Activated naive CD4-positive, alpha-beta T cell treated with anti-CD3 and anti-CD28 coated beads, Interleukin-2, amount 50 U/mL, for 72 hours (primary cell): ENCODE measurements at places on chromosomes 3 and 15.

GRCh38 chr3:45021524-45022297 is 4.4 kb upstream of the CLEC3B start:
- no peak for DNase-seq

GRCh38 chr3:188358787-188359493 is 205.0 kb downstream of the LPP start:
- DNase-seq, result peak; percentile 22

DNA sequence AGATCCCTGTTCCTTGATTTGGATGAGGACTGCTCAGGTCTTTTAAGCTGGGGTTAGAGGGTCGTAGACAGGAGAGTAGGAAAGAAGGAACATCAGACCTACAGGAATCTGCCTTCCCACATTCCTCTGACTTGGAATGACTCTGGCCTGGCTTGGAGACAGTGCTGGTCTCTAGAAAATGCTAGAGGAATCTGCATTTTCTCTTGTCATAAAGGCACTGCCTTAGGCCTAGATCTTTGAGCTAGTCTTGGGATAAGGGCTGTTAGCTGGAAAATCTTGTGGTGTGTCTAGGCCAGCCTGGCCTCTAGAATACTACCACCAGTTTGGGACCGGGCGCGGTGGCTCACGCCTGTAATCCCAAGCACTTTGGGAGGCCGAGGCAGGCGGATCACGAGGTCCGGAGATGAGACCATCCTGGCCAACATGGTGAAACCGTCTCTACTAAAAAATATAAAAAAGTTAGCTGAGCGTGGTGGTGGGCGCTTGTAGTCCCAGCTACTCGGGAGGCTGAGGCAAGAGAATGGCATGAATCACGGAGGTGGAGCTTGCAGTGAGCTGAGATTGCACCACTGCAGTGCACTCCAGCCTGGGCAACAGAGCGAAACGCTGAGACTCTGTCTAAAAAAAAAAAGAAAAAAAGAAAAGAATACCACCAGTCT is 17.3 kb upstream of the BSN start:
- DNase-seq, result no peak

DNA sequence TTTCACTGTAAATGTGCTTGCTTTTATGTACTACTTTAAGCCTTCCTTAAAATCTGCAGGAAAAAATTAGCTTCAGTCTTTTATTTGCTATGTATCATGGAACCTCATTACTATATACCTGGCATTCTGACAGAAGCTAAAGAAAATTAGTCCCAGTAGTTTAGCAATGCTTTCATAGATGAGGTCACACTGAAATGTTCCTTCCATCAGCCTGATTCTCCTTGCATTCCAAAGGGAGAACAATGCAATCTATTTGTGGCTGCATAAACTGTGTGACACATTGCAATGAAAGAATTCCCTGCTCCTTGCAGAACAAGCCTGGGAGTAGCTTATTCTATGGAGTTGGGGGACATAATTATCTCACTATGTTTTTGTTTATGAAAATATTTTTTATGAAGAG is 691.5 kb upstream of the ARPP21 start:
- DNase-seq, result no peak

GRCh38 chr3:175193815-175194518 is 334.8 kb downstream of the NAALADL2 start:
- DNase-seq, result no peak

GRCh38 chr15:66673410-66674322 is 28.4 kb upstream of the SMAD6 start:
- DNase-seq, result no peak

GRCh38 chr3:81173514-81173913 is 587.9 kb downstream of the GBE1 start:
- DNase-seq, result no peak

DNA sequence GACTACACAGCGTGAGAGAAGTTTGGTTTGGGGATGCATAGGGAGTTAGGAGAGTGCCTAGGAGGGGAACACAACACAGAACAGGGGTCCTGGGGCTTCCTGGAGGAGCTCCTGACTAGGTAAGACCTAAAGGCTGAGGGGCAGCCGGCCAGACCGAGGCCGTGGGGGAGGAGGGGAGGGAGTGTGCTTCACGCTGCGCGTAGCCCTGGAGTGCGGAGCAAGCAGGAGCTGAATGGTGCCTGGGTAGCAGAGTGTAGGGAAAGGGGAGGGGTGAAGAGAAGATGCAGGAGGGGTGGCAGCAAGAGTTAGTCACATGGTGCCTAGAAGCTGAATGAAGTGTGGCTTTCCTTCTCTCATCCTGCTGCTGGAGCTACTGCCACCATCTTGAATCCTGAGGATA is 32.4 kb upstream of the HHATL start:
- DNase-seq, result no peak

DNA sequence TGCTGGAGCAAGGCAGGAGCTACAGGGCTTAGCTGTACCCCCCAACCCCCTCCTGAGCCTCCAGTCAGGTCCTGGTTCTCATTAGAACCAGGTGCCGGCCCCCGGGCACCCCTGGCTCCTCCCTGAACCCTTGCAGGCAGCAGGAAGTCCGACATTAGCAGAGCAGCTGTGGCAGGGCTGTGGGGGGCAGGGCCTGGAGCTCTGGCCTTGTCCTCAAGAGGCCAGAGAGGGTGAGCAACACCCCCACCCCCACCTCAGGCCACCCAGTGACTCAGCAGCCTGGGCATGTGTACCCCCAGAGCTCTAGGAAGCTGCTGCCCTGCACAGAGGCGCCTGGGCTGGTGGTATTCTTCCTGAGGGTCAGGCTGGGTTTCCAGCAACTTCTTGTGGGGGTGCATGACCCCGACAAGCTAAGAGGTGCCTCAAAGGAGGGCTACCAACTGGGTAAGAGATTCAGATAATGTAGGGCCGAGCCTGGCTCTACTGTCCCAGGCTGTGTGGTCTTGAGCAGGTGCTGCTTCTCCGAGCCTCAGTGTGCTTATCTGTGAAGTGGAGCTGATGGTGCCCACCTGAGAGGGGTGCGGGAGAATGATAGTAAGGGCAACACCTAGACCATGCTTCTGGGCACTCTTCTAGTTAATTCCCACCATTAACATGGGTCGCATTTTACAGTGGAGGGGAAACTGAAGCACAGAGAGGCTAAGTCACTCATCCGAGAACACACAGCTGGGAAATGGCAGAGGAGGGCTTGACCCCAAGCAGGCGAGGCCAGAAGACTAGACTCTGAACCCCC is 16.0 kb downstream of the H1-8 start:
- DNase-seq, result no peak

- no peak for DNase-seq
Measured at GRCh38 chr3:140341817-140342403, 336.0 kb upstream of the TRIM42 start.

- no peak for DNase-seq
Measured at GRCh38 chr15:68025835-68026424, 28.2 kb upstream of the PIAS1 start.

GRCh38 chr3:4577721-4578120 is 84.6 kb downstream of the ITPR1 start:
- DNase-seq, result no peak

DNA sequence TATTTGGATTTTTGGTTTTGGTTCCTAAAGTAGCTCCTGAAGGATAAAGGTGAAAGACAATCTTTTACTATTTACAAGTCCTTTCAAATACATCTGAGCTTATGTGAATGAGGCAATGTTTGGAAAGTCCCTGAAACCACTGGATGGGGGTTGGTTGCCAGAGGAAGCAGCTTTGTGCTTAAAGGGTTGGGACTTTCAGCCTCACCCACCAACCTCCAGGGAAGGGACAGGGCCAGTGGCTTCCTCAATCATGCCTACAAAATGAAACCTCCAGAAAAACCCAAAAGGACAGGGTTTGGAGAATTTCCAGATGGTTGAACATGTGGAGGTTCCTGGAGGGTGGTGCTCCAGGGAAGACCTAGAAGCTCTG is 20.9 kb upstream of the ABHD17C start:
- no peak for DNase-seq

DNA sequence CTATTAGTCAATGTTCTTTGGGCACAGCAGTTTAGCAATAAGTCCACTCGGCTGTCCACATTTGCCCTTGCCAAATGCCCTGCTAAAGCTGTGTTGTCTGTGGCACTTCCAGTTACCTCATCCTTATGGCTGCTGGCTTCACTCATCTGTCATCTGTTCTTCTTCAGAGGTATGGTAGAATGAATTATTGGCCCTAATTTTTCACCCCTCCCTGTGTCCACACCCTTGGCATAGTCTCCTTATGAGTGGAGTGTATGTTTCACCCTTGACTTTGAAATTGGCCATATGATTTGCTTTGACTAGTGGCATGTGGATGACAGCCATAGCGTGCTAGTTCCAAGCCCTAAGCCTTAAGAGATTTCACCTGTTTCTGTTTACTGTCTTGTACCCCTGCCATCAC is 72.1 kb upstream of the EPHB1 start:
- DNase-seq, result no peak

GRCh38 chr3:44833394-44833793 is 28.3 kb upstream of the TMEM42 start:
- DNase-seq, result no peak

DNA sequence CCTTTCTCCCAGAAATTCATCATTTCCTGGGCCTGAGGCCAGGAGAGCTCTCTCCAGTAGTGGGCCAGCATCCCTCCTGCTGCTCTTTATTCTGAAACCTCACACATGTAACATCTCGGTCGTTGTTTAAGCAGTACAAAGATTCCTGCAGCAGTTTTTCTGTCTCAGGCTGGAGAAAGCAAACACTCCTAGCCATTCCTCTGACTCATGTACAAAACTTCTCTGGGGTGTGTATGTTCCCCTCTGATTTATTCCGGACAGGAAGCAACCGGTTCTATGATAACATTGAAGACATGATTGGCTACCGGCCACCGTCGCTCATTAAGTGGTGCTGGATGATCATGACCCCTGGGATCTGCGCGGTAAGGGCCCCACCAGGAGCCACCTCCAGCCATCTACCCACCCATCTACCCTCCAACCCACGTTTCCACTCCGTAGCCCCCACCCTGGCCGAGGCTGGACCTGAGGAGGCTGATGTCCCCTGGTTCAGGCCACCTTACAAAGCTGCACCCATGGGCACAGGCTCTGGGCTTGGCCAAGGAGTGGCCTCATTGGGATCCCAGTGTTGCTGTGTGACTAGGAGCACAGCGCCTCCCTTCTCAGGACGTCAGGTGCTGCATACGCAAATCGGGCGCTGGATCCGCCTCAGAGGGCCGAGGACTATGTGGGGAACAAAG is 58.6 kb upstream of the SLC6A1 start:
- no peak for DNase-seq

DNA sequence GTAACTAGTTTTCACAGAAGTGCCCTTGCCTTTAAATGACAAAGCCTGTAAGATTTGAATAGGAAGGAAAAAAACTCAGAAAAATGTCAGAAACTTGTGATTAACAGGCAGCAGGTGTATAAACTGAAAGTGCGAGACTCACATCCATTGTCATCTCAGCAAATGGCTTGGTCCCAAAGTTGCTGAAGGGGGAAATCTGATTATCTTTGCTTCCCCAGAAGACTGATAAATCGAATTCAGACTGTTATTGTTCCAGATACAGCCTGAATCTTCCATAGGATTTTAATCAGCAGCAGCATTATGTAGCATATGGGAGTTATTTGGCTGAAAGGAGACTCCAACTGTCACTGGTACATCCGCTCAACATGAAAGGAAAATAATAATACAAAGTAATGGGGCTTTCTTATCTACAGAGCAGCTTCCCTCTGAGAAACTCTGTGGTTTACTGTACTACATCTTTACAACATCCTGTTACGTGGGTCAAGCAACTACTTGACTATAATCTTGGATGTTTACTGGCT is 550.4 kb upstream of the CCDC54 start:
- DNase-seq, result no peak

GRCh38 chr3:47891613-47892005 is 88.7 kb downstream of the DHX30 start:
- no peak for DNase-seq

DNA sequence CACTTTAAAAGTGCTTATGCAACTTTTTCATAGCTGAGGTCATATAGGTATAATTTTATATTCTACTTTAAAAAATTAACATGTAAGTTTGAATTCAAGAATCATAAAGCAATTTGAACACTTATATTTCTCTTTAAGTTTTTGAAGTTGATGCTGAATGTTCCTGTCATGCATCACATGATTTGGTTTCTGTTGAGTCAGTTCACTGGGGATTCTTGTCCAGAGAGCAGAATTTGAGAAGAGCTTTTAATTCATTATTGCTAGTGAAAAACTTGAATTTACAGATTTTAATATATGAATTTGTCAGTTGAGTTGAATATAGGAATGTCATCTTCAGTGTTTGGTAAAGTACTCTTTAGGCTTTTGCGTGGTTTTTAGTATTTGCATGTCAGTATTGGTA is 7.9 kb downstream of the SLC25A26 start:
- no peak for DNase-seq

DNA sequence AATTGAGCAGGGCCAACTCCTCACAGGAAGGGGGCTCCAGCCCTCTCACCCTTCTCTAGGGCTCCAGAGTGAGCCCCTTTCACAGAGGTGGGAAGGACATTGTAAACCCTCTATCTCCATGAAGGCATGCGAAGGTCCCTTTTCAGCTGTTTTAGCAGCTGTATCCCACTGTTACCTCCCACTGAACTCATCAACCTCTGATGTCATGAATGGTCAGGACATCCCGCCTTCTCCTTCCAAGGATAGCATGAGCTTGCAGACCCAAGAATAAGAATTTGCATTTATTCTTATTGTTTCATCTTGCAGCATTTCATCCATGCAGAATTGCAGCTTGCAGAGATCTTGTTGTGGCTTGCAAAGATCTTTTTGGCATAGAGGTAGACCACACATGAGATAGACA is 24.3 kb upstream of the FGD5 start:
- no peak for DNase-seq

GRCh38 chr3:59189526-59189925 is 139.7 kb upstream of the CFAP20DC start:
- no peak for DNase-seq

- no peak for DNase-seq
Measured at GRCh38 chr3:11339541-11339940, 67.3 kb downstream of the ATG7 start.

DNA sequence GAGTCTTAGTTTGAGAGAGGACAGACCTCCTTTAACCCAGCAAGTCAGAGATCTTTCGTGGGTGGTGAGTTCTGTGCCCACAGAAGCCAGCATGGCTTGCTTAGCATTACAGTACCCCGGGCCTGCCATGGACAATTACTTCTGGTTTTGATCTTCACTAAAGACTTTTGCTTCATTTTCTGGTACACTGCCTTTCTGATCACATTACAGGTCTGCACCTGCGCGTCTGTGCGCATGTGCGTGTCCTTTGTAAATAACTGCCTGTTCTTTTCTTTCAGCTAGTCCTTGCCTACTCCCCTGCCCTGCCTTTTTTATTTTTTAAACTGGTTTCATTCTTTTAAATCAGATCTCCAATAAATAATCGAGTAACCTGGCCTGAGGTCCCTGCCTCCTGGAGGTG is 57.1 kb upstream of the CMTM8 start:
- no peak for DNase-seq
